Activated CD4-positive, alpha-beta memory T cell treated with anti-CD3 and anti-CD28 coated beads, Interleukin-2, amount 10 ng/mL, durations not matched to agents 7 days and 5 days (primary cell): ENCODE measurements at places on chromosomes 7 and 10. TPM values are rescaled to one million over a fixed set of nuclear protein-coding genes. Genes with fewer than 3 reads are reported as not detected.

The PNLIPRP3 gene
- total RNA-seq: not detected

GRCh38 chr10:116984202-116984990, 20.6 kb downstream of the SHTN1 start:
- H3K4me3 ChIP-seq: no peak overlapping the region
- H3K4me1 ChIP-seq: no peaks in the 10 kb centered on the region
- no peak overlapping the region for H3K27ac ChIP-seq
- DNase-seq: no peak
- H3K27me3 ChIP-seq: no peaks in the 10 kb centered on the region
- H3K36me3 ChIP-seq: no peaks in the 10 kb centered on the region

DNA sequence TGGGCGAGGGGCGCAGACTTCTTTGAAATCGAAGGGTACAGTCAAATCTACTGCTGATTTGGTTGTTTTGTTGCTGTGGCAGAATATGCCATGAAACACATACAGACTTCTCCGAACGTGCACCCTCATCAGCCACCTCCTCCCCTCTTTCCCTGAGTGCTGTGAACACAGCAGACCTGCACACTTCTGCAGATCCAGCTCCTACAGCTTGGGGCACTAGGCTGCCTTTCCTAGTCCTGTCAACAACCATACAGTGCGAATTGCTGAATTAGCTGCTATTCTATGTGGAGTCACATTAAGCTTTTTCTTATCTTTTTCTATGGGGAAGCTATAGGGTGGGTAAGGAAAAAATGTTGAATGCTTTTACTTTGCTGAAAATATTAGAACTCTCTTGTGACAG, 57.5 kb downstream of the COL17A1 start:
- no peaks in the 10 kb centered on the region for H3K27me3 ChIP-seq
- H3K4me3 ChIP-seq: no peak overlapping the region
- peaks cover 48% of the 10 kb centered on the region for H3K36me3 ChIP-seq
- H3K27ac ChIP-seq: no peak overlapping the region
- no peak for DNase-seq
- peaks cover 4% of the 10 kb centered on the region for H3K4me1 ChIP-seq

The GATA3 gene
- total RNA-seq: 112 TPM

- H3K36me3 ChIP-seq: no peaks in the 10 kb centered on the region
- H3K4me3 ChIP-seq: no peak overlapping the region
- H3K4me1 ChIP-seq: no peaks in the 10 kb centered on the region
- no peaks in the 10 kb centered on the region for H3K27me3 ChIP-seq
- DNase-seq: no peak
Observed at GRCh38 chr7:85119934-85120333, 66.9 kb downstream of the SEMA3D start.
